ENCODE measurements at places on chromosomes 2 and 18.

DNA sequence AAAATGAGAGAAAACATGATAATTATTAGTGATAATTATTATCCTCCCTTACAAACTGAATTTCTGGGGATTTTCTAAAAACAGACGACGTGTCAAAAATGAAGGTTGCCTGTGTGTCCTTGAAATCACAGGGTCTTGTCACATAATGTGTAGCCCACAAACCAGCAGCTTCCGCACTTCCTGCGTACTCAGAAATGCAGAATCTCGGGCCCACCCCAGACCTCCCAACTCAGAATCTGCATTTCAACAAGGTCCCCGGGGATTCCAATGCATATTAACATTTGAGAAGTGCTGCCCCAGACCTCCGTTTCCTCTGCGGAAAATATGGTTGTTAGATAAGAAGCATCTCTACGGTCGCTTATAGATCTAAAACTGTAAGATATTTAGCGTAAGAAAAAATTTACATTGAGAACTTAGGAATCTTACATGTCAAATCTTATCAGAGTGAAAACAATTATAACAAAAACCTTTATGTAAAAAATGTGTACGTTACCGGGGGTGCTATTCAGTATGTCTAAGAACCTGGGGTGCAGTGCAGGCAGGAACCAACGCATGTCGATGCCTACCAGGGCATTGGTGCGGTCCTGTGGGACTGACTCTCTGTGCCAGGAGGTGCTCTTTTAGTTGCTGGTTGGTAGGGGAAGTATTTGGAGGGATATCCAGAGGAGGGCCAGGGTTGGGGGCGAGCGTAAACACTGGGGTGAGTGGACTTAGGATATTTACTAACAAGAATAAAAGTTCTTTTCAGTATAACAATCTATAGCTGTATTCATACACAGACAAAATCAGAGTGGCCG is 15.2 kb downstream of the CDKL4 start:
- DNase-seq = no peak

DNA sequence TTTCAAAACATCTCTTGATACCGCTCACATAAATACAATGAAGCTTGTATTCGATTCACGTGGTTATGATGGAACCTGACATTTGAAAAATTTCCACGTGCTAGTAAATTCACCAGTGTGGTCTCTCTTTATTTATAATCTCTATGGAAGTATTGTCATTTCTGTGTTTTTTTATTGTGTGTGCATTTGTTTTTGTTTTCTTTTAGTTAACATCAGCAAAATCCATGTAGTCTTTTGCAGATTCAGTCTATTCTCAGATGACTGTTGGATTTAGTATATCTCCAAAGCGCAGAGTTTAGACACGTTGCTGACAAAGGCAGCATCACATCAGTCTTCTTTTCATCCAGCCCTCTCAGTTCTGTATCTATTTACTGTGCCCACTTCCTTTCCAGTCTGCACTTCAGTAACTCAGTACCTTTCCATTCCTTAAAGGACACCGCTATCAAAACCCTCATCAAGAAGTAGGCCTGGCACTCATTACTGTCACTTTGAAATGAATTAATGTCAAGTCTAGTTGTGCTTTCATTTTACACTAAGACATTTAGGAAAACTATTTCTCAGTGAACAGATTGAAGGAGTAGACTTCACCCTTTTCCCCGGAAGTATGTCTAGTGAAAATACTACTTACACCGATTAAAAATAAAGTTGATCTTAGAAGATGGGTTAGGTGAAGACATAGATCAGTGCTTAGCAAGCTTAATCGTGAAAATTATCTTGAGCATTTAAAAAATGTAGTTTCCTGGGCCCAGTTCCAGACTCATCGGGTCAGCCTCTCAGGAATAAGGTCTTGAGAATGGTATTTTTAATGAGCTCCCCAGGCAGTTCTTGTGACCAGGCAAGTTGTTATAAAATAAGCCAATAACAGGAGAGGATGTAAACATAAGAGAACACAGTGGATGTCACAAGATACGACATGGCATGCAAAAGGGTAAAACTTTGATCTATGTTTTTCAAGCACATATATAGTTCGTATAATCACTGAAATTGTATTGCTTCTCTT is 506.8 kb upstream of the ZEB2 start:
- DNase-seq = no peak

DNA sequence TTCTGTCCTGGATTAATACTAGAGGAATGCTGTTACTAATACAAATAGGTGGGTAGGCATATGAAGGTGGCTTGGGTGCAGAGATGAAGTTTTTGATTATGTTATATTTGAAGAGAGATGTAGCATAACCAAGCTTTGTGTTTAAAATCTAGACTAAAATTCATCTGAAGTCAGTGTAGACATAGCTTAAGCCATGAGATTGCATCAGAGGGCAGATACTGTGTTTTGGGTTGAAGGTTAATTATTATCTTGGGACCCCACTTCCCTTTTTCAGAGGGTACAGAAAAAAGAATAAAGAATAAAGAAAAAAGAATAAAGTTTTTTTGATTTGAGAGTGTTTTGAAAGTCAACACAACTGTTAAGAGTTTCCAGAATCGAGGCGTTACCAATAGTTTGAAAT is 13.0 kb downstream of the PPM1B start:
- no peak for DNase-seq

DNA sequence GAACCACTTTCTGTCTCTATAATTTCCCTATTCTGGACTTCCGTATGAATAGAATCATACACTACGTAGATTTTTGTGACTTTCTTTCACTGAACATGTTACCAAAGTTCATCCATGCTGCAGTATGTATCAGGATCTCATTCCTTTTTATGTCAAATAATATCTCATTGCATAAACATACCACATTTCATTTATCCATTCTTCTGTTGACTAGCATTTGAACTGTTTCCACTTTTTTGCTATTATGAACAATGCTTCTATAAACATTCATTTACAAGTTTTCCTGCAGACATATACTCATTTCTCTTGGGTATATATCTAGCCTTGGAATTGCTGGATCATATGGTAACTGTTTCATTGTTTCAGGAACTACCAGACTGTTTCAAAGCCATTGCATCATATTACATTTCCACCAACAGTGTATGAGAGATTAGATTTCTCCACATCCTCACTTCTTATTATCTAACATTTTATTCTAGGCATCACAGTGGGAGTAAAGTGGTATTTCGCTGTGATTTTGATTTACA is 186.2 kb downstream of the DYM start:
- DNase-seq = no peak

- no peak for DNase-seq
Observed at GRCh38 chr2:48137829-48138228, 231.5 kb upstream of the FBXO11 start.

DNA sequence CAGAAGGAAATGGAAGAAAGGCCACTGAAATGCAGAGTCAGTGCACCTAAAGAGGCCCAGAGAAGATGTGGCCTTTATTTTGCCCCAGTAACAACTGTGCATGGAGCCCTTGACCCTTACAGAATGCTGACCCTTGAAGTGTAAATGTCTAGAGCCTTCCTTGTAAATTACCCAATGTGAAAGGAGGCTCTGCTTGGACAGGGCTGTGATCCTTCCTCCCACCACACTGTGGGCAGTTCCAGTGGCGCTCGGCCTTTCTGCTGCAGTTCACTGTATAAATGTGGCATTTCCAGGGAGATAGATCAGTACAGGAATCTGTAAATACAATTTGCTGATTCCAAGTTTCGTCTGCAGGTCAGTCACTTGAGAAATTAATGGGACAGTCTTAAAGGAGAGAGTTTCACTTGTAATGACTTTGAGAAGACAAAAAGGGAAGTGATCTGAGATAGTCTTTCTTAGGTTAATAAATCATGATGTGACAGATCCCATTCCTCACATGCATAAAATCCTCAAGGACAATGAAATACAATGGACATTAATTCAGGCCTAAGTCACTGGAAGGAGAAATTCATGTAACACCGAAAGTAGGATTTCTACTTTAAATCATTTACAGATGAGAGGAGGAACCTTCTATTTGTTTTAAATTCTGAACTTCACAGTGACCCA is 133.8 kb upstream of the LMAN1 start:
- no peak for DNase-seq

DNA sequence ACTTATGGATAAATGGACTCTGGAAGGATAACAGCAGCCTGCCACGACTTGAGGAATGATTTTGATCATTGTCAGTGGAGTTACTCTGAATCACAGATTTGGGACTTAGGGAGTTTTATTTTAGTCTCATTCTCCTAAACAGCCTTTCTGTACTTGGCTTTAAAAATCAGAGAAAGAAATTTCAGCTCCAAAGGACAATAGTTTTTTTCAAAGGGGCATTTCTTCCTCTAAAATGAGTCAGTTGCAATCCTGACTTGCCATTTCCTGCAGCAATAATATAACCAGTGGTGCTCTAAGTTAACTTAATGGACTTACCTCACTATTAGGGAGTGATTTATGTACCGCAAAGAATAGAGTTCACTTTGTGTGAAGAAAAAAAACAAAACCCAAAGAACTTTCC is 35.1 kb upstream of the MTX2 start:
- no peak for DNase-seq

GRCh38 chr18:42306594-42306980 is 351.6 kb downstream of the PIK3C3 start:
- no peak for DNase-seq

GRCh38 chr2:182920631-182921056 is 54.2 kb upstream of the FRZB start:
- DNase-seq = no peak

GRCh38 chr2:139209586-139209985 is 429.4 kb upstream of the NXPH2 start:
- DNase-seq = no peak

DNA sequence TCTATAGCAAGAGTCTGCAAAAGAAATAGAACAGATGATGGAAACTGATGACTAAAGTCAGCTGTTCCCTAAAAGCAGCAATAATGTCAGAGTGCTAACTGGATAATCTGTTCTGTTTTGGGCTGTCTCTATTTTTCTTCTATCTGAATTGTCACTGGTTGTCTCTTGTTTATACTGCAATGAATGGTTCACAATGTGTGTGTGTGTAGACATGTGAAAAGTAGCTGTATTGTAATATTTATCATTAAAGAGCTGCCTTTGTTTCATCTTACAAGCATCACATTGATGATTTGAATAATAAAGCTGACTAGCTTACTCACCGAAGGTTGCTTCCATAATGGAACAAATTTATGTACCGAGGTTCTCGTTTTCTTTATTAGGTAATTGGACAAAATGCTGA is 456.0 kb upstream of the ZEB2 start:
- no peak for DNase-seq

GRCh38 chr2:129907256-129907998 is 72.0 kb upstream of the RAB6C start:
- no peak for DNase-seq

GRCh38 chr18:2997429-2997828 is 15.5 kb downstream of the LPIN2 start:
- DNase-seq = no peak

- DNase-seq = no peak
Observed at GRCh38 chr18:1018181-1018681, 113.6 kb downstream of the ADCYAP1 start.

- DNase-seq = no peak
Observed at GRCh38 chr2:153043385-153043784, 325.0 kb downstream of the ARL6IP6 start.

- DNase-seq = no peak
Observed at GRCh38 chr18:26424428-26425147, 123.8 kb downstream of the KCTD1 start.

GRCh38 chr18:62992877-62993365 is 277.6 kb downstream of the PHLPP1 start:
- DNase-seq = no peak

Measured in left renal pelvis (tissue), 4 donors.